ENCODE measurements at places on chromosomes 2 and 18.

DNA sequence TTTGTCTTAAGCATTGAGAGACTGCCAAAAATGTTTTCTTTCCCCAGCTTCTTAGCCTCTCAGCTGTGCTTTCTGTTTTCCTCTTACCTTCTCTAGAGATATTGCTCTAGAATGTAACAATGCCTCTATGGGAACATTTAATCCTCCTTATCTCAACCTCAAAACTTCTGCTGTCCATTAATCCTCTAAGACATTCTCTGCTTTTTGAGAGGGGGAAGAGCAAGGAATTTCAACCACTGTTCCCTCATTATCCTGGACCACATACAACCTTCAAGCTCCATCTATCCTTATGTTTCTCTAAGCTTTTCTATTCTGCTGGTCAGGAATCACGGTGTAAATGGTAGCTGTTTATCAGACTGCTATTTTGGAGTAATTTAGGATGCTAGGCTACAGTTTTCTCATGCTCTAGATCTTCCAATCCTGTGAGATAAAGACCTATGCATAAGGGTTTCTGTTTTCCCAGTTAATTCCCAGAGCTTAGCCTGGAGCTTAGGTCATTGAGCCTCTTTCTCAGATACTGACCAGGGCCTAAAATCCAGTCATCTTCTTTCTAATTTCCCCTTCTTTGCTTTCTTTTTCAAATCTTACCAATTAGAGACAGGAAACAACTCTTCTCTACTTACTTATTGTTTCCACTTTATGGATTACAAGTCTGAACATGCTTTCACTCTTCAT is 282.0 kb downstream of the CALCRL start:
- no peak for DNase-seq

- DNase-seq, result no peak
Measured at GRCh38 chr2:147424766-147425165, 420.1 kb upstream of the ACVR2A start.

GRCh38 chr2:107775791-107776190 is 50.9 kb upstream of the RGPD4 start:
- DNase-seq, result no peak

GRCh38 chr2:68342470-68342869 is 22.6 kb upstream of the PLEK start:
- no peak for DNase-seq

- no peak for DNase-seq
Measured at GRCh38 chr2:43415592-43415991, 180.2 kb downstream of the THADA start.

DNA sequence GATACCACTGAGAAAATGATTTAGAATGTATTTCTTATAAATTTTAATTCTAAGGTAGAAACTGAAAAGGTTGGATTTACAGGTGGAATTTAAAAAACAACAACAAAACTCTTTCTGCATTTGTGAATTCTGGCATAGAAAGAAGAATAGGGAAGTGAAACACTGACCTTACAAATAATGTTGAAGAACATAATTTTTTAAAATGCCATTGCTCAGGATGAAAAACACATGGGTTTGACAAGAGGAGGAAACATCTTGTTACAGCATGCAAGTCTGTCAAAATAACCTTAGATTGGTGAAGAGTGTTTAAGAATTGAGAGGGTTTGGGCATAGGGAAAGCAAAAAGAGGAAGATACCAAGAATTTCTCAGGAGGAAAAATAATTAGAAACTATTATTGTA is 184.3 kb downstream of the UBE2E3 start:
- DNase-seq, result no peak

DNA sequence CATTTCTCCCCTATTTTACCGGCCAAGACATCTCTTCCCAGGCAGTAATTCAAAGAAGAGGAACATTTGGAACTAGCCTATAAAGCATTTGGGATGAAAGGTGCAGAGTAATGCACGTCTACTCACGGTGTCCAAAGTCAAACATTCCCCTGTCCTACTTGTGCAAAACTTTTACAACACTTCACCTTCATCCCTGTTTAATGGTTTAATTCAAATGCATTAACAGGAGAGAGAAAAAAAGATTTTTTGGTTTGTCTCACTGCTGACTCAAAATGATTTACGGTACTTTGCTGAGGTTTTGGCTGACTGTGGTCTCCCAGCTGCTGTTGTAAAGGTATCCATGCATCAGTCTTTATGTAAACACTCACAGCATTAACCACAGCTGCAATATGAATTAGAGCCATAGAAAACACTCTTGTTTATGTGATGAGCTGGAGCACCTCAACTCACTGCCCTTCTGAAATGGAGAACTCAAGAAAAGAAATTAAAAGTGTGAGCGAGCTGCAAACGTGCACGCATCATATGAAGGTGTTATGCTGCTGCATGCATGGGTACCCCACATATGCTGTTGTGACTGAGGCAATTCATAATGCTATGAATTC is 220.5 kb downstream of the PIEZO2 start:
- no peak for DNase-seq

DNA sequence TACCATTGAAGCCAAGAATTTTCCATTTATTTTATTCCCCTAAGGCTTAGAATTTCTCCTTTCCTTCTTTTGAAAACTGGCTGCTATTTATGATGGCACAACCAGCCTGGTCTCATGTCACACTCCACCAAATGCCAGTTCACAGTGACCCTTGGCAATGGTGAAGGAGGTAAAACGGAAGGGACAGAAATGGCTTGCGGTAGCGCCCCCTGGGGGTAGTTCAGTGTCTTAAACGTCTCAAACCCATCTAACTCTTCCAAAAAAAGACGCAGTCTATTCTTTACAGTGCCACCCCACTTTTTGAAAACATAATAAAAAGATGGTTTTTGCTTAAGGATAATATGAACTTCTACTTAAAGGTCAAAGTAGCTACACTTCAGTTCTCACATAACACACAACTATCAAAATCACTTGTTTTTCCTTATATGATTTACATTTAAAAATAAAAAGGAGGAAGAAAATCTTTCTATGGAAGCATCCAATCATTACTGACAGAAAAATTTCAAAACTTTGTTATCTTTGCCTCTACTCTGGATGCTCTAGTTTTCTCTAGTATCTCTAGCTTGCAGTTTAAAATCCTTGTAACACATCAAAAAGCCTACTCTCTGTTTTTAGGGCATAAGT is 28.0 kb downstream of the PNO1 start:
- DNase-seq, result no peak

DNA sequence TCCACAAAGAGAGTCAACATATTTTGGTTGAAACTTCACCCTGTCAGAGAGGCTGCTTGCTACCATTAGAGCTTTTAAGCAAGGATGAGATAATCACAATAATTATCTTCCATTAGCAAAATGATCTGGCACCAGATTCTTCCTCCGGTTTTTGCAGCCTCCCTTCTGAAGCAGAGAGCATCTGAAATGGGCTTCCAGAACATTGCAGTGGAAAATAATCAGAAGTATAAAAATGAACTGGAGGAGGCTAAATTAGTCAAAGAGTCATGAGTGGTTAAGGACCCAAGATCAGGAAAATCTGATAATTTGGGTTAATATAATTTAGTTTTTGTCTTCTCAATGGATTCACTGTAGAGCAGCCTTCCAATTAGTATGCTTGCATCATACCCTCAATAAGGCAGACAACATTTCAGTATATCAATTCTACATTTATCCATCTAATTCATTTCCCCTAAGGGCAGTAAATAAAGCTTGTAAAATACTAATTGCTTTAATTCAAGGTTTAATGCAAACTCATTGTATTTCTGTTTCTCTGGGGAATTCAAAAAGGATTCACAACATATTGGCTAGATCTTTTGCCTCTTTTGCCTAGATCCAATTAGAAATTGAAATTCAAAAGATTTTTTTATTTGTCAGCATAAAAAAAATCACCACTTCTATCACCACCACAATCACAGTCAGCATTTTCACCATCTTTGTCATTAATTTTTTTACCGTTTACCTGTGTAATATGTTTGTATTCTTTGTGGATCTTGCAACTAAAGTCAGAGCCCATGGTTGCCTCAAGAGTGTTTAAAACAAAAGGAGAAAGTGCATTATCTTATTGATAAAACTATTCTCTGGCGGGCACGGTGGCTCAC is 537.2 kb upstream of the DCC start:
- no peak for DNase-seq

GRCh38 chr2:190678444-190679162 is 29.7 kb downstream of the NAB1 start:
- DNase-seq, result no peak

GRCh38 chr2:99602476-99602875 is 112.7 kb upstream of the REV1 start:
- DNase-seq, result no peak

- no peak for DNase-seq
Measured at GRCh38 chr2:133825778-133826177, 257.5 kb upstream of the NCKAP5 start.

DNA sequence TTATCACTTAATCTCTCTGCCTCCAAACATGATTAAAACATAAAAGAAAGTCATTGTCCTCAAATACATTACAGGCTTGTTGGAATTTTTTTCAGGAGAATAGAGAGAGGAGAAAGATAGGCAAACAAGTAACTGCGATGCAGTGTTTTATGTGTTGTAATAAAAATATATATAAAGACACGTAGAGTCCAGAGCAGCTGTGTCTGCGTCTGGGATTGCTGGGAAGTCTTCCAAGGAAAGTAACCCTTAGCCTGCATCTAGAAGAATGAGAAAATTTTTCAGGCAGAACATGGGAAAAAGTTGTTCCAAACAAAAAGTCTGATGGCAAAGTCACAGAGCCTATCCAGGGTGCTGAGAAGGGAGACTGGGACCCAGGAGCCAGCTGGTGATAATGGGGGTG is 91.8 kb upstream of the ST6GAL2 start:
- DNase-seq, result peak; percentile 47

DNA sequence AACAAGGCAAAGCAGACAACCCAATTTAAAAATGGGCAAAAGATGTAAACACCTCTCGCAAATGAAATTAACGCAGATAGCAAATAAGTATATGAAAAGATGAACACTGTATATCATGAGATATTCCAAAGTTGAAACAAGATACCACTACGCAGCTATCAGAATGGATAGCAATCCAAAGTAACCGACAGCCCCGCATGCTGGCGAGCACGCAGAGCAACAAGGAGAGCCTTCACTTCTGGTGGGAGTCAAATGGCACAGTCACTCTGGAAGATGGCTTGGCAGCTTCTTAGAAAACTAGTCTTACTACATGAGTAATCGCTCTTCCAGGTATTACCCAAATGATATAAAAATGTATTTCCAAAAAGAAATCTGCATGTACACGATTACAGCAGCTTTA is 1.4 kb downstream of the NDUFA10 start:
- DNase-seq, result no peak

GRCh38 chr18:51955136-51955535 is 384.9 kb upstream of the DCC start:
- no peak for DNase-seq

GRCh38 chr2:105631922-105632321 is 112.8 kb upstream of the NCK2 start:
- no peak for DNase-seq

- DNase-seq, result no peak
Measured at GRCh38 chr2:62202019-62202722, 6.3 kb downstream of the B3GNT2 start.

DNA sequence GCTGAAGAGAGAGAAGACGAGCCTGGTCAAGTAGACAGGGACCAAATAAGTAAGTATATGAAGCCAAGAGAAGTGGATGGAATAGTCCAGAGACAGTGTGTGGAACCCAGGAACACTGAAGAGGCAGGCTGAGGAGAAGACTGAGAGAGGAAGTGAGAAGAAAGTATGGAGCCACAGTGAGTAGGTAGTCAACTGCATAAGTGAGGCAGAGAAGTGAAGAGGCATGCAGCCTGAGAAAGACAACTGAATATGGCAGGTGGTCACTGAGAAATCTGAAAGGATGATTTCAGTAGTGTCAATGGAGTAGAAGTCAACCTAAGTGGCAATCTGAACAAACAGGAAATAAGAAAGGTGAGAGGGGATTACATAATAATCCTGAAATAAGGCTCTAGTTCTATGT is 55.4 kb downstream of the CWC22 start:
- no peak for DNase-seq

- DNase-seq, result no peak
Measured at GRCh38 chr2:134181219-134181618, 72.7 kb upstream of the MGAT5 start.

DNA sequence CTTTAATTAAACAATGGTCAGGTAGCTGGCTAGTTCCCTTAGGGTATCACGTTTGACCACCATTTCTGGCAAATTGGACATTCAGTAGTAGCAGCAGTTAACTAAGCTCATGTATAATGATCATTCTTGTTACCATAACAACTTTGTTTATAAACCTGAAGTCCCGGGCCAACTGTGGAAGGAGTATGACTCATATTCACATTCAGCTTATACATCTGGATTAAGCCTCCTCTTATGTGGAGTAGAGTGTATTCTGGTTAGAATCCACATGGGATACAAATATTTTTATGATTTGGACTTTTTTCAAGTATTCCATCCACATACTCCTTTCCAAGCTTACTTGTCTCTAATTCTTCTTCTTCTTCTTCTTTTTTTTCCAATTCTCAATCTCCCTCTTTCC is 70.3 kb upstream of the ZSWIM2 start:
- DNase-seq, result peak; percentile 32

DNA sequence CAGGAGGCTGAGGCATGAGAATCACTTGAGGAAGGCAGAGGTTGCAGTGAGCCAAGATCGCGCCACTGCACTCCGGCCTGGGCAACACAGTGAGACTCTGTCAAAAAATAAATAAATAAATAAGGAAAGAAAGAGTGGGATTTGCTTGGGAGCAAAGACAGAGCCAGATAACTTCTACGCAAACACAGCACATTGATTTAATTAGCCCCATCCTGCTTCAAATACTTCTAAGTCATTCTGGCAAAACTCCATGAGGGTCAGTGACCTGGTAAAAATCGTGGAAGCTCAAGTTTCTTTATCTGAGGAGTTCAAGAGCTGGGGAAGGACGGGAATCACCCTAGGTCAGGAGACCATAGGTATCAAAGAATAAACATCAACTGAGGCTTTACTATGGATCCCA is 70.6 kb upstream of the TCF7L1 start:
- DNase-seq, result no peak

DNA sequence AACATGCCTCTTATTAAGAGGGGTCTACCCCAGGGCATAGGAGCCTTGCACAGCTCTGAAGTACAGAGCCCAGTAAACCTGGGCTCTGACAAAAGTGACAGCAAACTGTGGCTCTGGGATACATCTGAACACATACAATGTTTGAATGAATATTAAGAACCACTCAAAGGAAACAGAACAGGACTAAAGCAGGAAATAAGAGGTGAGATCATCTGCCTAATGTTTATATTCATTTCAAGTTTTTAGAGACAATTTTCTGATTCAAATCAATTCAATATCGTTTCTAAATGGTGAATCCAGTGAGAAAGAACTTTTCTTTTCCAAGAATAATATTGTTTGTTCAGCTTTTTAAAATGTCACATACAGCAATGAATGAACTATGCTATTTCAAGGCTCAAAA is 136.7 kb upstream of the CAVIN2 start:
- no peak for DNase-seq

DNA sequence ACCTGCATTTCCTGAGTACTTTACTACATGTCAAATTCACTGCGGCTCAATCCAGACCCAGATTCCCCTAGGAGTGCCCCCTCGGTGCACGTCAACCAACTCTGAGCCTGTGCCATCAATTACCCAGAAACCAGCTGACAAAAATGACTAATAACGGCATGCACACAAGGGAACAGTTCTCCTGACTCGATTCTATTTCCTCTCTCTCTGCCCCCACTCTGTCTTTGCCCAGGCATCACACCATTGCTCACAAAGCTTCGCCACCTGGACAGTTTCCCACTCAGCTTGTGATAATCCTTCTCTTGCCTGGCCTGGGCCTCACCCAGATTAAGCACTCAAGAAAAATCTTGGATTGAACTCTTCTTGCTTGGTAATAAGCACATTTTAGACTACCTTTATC is 115.3 kb upstream of the NDUFV2 start:
- DNase-seq, result no peak

All from right lung (tissue), 10 donors.